Activated CD4-positive, CD25-positive, alpha-beta regulatory T cell treated with anti-CD3 and anti-CD28 coated beads, Interleukin-2, amount 50 U/mL, for 16 hours (primary cell): ENCODE measurements at places on chromosomes 6 and 20.
A peak's percentile ranks its signal among the peaks of the same experiment; 100 is the strongest.

DNA sequence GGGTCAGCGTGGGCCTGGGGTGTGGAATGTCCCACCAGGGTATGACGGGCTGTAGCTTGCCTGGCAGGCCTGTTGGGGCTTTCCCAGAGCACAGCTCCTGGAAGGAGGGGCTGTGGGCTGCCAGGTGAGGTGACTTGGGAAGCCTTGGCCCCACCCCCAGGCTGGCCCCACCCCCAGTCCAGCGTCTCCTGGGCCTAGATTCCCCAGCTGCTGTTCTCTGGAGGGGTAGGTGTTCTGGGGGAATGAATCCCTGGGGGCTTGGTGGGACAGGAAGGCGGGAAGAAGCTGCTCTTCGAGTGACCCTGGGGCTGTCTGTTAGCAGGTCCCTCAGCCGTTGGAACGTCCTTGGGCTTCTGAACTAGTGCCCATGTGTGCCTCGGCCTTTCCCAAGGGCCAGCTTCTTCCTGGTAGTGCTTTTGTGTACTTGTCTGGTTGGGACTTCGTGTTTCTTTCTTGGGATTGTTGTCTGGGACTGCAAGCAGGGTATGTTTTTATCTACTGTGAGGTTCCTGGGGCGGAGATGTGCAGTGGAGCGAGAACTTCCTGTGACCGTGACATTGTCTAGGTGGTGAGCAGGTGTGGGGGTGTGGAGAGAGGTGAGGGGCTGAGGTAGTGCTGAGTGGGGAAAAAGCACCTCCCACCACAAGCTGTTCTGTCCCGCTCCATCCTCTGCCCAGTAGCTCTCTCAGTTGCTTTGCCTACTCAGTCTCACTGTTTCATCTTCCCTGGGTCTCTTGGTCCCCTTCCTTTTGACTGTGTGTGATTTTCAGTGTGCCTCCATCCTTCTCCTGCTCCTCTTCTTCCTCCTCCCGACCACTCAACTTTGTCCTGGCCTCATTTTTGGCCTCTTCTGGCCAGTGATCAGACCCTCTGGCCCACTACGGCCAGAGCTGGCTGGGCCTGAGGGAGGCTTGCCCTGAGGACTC, 1.3 kb upstream of the DDR1 start:
- no peak for DNase-seq

GRCh38 chr20:12358006-12358654, 440.4 kb downstream of the BTBD3 start:
- no peak for DNase-seq

DNA sequence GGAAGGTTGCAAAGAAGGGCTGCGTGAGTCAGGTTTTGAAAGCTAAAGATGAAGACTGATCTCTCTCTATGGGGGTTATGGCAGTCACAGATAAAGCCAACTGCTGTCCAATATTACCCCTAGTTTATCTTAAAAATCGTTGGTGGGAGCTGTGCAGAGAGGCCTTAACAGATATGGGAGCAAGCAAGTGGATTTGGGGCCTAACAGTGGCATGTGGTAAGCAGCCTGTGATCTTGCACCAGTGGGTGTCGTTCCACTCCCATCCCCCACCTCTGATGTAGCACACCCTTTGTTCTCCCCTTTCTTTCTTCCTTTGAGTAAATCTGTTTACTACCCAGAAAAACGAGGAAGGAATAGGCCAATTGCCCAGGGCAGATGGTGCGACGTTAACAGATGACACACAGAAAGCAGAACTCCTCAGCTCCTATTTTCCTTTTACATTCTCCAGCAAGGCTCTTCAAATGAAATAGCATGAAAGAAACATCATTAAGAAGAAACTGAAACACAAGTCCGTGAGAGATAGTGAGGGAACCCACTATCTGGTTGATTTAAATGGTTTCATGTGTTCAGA, 274.1 kb upstream of the CITED2 start:
- DNase-seq: no peak

DNA sequence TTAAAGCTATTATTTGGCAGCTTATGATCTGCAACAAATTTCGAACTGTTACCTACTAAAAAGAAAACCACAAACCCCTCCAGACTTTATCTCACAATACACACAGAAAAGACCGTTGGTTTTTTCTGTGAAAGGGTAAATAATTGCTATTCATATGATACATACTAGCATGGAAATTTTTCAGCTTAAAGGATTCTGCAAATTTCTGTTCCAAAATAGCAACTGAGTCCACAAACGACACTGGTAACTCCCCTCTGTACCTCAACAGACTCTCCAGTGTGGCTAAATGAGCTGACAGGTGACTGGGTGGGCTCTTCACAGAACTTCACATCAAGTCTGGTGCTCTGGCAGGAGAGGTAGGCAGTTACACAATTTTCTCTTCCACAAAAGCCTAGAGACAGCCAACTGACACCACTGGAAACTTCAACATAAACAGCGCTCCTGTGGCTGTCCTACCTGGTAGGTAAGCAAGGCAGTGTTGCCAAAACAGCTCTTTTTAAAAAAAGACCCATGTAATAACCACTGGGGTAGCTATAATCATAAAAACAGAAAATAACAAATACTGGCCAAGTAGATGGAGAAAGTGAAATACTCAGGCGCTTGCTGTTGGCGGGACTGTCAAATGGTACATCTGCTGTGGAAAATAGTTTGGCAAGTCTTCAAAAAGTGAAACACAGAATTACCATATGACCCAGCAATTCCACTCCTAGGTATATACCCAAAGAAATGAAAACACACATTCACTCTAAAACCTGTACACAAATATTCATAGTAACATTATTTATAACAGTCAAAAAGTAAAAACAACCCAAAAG, 37.8 kb downstream of the ELOVL5 start:
- no peak for DNase-seq

DNA sequence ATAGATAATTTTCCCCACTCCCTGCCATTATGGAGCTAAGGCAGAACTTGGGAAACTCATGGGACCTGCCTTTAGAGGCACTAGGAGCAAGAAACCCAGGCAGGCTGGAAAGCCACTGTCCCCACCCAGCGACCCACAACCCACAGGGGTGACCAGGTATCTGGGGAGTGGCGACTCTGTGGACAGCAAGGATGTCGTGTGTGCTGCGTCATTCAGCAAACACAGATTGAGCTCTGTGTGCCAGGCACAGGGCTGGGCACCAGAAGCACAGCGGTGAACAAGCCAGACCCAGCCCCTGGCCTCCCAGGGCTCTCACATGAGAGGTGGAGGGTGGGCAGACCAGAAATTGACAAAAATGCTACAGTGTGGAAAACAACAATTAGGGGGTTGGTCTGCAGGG, 27.7 kb downstream of the DLGAP4 start:
- no peak for DNase-seq

DNA sequence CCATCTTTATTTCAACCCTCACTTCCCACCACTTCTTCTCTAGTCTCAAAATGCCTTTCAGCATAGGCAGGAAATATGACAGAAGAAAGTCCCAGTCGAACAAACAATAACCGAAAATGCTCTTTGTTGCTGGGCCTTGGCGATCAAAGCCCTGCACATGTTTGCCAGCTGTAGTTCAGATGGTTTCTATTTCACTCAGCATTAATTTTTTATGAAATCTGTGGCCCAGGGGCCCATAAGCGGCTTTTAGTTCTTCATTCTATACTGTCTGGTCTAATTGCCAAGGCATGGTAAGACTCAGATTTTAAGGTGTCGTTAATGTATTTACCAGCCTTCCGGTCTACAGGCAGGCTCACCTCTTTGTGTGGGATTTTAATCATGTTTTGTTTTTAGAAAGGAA, 10.9 kb upstream of the F13A1 start:
- DNase-seq: no peak

DNA sequence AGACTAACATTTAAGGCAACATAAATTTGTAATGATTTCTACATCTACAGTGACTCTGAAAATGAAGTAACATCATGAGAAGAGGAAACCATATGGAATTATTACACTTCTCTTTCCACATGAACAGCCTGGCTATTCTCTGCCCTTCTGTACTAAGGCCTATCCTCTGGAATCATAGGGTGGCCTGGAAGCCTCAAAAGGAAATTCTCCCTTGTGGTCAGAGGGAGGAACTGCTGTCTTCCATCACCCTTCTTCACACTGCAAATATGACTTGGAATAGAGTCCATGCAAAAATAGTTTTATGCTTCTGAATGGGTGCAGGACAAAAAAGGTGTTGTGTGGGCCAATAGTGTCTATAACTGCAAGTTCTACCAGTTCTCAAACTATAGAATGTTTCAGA, 44.6 kb upstream of the SH3BGRL2 start:
- no peak for DNase-seq

DNA sequence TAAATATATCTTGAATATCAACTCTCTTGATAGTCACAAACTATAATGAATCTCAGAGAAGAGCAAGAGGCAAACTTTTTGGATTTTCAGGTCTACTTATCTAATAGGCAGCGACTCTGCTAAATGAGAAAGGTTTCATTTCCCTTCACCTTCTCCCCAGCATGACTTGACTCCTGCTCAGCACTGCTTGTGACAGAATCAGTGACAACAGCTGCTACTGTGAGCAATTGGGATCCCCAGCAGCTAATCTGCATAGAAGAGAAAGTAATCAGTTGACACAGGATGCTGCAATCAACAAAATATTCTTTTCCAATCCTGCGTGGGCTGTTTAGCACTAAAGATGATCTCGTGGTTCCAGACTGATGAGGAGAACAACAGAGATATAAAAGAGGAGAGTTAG, 205.5 kb downstream of the MMUT start:
- no peak for DNase-seq

DNA sequence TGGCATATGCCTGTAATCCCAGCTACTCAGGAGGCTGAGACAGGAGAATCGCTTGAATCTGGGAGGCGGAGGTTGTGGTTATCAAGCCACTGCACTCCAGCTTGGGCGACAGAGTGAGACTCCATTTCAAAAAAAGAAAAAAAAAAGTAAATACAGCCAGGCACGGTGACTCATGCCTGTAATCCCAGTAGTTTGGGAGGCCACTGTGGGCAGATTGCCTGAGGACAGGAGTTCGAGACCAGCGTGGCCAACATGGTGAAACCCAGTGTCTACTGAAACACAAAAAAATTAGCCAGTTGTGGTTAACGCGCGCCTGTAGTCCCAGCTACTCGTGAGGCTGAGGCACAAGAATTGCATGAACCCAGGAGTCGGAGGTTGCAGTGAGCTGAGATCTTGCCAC, 1.5 kb upstream of the NINL start:
- DNase-seq: no peak

- DNase-seq: no peak
These were observed 8.7 kb downstream of the REPS1 start for GRCh38 chr6:138979365-138979764.

DNA sequence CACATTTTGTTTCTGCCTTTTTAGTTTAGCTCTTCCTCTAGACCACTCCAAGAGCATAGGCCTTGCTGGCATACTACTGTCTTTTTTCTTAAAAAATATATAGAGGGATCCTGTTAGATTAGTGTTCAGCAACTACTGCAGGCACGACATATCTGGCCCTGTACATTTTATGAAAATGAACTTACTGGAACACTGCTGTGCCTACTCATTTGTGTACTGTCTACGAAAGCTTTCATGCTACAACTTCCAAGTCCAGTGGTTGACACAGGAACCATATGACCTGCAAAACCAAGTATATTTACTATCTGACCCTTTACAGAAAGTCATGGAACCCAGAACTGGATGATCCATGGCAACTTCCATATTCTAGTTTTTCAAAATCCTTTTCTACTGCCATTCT, 66.6 kb upstream of the SPTLC3 start:
- DNase-seq: no peak

GRCh38 chr6:105608711-105609374, 206.0 kb upstream of the PREP start:
- DNase-seq: no peak

DNA sequence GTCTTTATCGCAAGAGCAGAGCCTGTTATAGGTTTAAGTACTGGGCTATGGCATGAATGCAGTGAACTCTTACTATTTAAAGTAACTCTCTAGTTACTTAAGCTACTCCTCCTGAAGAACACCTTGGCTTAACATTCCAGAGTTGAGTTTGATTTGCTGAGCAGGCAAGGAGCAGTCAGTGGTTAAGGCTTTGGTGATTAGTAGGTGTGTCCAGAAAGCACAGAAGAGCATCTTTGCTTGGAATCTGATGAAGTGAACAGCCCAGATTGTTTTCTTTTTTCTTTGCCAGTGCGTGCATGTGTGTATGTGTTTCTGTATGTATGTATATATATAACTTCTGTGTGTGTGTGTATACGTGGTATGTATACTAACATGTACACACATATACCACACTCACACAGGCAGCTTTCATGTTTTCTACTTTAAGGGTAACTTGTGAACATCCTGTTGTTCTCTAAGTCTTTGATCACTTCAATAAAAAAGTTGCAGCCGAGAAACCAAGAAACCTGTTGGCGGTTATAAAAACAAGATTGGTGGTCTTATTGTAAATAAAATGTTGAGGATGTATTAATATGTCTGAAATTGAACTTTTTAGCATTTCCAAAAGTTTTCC, 56.2 kb upstream of the TULP4 start:
- no peak for DNase-seq

GRCh38 chr6:32779036-32779435, 15.7 kb upstream of the HLA-DQB2 start:
- DNase-seq: no peak

GRCh38 chr20:32462900-32463641, 104.9 kb downstream of the ASXL1 start:
- no peak for DNase-seq

GRCh38 chr6:28349892-28350737, at the start of gene ZKSCAN3:
Gene ZKSCAN3 (plus strand): TSS chr6:28349947. CDS start chr6:28359587, 9,640 bp downstream.
- peak; percentile 76 for DNase-seq

DNA sequence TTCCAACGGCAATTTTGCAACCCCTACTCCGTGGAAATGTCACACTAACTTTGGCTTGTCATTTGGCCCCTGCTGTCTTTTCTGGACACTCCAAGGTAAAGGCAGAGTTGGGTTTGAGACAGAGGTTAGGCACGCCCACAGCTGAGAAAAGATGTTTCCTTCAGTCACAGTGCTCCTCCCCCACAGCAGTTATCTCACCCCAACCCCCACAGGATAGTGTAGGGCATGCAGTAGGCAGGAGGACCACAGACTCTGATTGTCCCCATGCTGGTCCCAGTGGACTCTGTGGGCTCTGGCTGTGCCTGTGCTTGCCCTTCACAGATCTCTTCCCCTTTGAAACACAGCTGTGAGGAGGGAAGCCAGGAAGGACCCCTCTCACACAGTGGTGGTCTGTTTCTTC, 124.0 kb upstream of the CARMIL1 start:
- no peak for DNase-seq

- no peak for DNase-seq
These were observed 35.2 kb upstream of the TXLNB start for GRCh38 chr6:139327038-139327437.

GRCh38 chr6:79985128-79985527, 19.3 kb upstream of the TTK start:
- DNase-seq: no peak

- no peak for DNase-seq
These were observed 1.1 kb upstream of the SIM1 start for GRCh38 chr6:100465701-100466409.

DNA sequence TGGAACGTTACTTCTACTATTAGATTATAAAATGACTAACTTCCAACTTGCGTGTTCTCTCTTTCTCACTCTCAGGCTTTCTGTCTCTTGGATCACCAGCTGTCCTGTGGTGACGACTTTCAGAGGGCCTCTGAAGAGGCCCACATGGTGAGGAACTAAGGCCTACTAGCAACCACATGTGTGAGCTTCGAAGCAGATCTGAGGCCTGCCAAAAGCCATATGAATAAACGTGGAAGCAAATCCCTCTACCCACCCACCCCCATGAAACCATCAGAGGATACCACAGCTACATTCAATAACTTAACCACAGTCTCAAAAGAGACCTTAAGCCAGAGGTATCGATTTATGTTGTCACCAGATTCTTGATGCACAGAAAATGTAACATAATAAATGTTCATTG, 13.5 kb upstream of the BMP5 start:
- DNase-seq: no peak
